ENCODE measurements at places on chromosomes 13 and 19.

GRCh38 chr13:80040981-80041317, 300.0 kb downstream of the SPRY2 start:
- no peak for DNase-seq

DNA sequence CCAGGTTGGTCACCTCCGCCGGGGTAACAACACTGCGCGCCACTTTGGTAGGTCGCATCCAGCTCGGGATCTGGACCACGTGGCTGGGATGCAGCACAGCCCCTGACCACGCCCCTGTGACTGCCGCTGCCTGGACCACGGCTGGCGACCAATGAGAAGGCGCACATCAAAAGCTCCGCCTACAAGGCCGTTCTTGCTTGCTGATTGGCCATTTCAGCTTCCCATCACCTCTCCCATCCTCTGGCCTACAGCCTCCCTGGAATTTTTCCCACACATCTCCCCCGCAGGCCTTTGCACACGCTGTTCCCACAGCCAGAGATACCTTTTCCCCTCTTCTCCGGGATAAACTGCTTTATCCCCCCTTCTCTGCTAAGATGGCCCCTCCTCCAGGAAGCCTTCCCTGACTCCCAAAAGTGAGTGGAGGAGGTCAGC, 12.5 kb upstream of the MAP1S start:
- DNase-seq: no peak

DNA sequence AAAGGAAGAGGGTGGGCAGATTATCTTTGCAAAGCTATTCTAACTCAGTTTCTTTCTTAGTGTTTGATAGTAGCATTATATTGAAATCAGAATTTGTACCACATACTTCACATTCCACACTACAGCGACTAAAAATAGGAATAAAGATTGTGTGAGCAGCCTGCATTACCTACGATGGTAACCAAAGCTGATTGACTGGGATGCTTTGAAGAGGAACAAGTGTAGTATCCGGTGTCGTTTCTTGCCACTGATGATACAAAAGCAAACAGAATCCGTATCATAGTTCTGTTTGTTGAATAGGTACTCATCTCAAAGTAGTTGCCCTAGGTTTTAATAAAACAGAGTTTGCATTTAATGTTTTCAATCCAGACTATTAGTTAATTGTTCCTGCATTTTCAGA, 51.2 kb downstream of the FLT3 start:
- no peak for DNase-seq

DNA sequence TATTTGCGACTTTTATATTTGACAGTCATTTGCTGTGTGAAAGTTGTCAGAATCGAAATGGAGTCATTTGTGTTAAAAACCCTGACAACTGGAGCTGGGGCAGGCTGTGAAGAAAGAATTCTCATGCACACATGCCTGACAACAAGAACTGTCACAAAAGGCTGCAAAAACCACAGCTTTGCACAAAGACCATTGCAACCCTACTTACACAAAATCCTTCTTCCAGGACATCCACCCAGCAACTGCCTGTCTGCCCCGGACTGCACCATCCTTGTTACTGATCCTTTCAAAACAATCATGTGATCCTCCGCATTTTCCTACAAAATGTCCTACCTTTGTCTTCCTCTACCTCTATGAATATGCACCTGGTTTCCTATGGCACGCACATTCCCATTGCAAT, 66.8 kb upstream of the IRS2 start:
- no peak for DNase-seq

DNA sequence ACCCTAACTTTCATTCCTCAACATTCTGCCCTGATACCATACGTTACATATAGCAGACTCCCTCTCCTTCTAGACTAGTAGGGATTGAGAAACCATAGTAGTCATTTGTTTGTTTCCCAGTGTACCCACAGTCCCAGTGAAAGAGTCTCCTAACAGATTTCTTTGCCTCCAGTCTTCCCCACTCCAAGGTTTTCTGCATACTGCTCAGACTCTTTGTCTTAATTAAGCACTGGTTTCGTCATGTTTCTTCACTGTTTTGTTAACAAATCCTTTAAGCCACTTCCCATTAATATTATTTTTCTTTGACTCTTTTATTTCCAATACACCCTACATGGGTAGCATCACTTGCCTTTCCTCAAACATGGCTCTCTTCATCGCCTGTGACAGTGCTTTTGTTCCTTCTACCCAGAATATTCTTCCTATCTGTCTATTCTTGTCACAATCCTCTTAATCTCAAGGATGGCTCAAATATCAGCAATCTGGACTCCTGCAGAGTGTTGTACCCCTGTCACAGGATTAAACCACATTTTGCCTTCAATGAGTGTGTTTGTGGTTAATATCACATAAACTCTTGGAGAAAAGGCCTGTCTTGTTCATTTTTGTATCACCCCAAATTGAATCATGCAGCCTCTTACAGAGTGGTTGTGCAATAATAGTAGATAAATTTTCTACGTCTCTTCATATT, 92.7 kb upstream of the KLF12 start:
- no peak for DNase-seq

- peak; percentile 21 for DNase-seq
Observed at GRCh38 chr19:18002347-18002850, 5.6 kb upstream of the ARRDC2 start.

DNA sequence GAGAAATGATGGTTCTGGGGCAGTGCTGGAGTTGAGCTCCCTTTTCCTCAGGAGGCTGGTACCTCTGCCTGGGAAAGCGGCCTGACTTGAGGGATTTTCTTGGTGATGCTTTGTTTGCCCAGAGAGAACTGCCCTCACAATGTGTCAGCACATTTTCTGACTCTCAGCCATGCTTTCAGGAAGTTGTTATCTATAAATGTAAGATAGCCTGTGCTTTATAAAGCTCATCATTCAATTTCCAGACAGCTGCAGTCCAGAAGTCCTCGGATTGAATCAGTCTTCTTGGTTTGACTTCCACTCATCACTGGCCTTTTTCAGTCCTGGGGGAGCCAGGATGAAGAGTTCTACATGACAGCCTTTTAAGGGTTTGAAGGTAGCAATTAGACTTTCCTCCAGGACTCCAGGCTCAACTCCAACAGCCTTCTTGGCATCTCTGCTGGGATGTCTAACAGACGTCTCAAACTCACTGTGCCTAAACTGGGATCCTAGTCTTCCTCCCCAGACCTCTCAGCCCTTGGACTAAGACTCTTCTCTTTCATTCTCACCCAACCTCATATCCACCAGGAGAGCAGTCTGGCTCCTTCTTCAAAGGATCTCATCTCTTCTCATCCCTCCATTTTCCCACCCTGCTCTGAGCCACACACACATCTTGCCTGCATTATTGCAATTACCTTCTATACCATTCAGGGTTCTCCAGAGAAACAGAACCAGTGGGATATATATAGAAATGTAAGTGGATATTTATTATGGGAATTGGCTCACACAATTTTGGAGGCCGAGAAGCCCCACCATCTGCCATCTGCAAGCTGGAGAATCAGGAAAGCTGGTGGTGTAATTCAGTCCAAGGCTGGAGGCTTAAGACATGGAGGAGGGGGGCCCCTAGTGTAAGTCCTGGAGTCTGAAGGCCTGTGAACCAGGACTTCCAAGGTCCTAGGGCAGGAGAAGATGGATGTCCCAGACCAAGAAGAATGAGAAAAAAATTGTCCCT, 13.1 kb downstream of the ERICH6B start:
- no peak for DNase-seq

DNA sequence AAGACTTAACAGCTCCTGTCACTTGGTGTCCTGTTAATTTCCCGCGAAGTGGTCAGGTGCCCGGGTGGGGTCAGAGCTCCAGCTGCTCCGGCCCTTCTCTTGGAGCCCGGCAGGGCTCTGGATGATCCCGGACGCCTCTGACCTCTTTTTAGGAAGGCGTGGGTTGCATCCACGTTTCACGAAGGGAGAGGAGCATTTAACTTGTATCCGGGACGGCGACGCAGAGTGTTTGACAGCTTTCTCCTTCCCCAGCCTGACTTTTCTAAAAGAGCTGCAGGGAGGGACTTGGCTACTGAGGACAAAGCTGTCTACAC, 656 bp downstream of the ZNF155 start:
- DNase-seq: no peak

GRCh38 chr19:51330366-51330765, 11.6 kb downstream of the VSIG10L start:
- DNase-seq: no peak

DNA sequence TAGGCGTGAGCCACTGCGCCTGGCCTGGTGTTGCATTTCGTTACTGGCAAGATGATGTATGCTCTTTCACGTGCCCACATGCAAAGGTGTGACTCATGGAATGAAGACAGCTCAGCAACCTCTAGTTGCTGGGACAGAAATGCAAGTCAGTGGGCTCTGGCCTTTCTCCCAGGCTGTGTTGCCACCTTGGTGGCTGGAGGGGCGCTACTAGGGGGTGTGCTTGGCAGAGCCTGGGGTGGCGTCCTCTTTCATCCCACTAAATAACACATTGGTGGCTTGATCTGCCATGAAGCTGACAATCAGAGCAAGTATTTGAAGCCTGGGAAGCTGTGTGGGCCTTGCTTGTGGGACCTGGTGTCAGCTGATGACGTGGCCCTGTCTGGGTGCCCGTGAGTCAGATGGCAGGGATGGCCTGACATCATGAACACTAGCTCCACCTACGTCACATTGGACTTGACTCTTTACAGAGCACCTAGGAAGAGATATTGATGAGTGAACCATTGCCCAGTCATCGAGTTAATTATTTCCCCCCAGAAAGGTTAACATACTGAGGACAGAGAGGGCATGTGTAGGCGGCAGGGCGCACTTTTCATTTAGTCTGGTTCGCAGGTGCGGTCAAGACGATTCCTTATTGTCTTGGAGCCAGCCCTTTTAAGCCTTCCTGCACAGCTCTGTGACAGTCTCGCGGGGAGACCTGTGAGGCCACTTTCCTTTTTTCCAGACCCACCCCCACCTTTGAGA, 154.2 kb downstream of the TM9SF2 start:
- no peak for DNase-seq

DNA sequence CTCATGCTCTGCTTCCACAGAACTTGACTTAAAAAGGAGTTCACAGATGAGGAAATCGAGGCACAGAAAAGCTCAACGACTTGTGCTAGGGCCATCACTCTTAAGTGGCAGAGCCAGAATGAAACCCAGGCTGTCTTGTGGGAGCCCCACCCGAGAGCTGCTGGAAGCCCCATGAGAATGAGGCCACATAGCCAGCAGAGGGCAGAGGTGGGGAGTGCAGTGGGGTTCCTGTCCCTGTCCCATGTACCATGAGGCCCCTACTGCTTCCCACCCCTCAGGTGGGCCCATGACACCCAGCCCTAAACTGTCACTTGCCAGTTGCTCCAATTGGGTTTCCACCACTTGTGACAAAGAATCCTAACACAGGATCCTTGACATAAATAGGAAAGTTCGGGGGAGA, 175.9 kb downstream of the IRS2 start:
- DNase-seq: peak; percentile 3

DNA sequence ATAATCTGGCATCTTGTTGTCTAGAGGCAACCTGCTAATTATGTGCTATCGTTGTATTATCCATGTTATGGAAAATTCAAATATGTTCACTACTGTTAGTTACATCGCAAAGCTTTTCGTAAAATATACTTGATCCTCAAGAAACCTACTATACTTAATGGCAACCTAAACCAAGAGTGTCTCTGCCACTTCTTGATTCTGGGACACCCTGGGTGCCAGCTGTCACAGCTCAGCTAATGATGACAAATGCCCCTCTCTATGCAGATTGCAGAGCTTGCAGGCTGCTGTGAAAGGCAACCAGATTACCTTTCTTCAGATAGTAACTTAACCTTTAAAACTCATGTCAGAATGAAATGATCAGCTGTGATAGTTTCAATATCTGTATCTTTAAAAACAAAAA, 8.9 kb upstream of the MAB21L1 start:
- DNase-seq: no peak

GRCh38 chr19:5711713-5712161, 8.2 kb downstream of the LONP1 start:
- no peak for DNase-seq

DNA sequence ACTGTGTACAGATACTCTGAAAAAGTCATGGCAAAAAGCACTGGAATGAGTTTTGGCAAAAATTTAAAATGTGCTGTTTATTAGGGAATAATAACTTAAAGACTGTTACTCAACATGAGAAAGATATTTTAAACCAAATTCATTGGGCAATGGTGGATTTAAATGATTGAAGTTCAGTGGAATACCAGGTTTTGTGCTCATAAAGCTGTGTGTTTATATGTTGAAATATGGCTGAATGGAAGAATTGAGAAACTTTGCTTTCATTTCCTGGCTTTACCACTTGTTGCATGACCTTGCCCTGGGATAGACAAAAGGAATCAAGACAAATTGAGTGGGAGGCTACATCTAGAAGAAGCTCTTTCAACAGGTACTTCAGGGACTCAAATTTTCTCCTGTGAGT, 246.4 kb downstream of the GPC5 start:
- DNase-seq: no peak
